ENCODE measurements at places on chromosomes 4 and X.

GRCh38 chr4:74770226-74770910 lies 24.0 kb downstream of the BTC start:
- no peak for DNase-seq

DNA sequence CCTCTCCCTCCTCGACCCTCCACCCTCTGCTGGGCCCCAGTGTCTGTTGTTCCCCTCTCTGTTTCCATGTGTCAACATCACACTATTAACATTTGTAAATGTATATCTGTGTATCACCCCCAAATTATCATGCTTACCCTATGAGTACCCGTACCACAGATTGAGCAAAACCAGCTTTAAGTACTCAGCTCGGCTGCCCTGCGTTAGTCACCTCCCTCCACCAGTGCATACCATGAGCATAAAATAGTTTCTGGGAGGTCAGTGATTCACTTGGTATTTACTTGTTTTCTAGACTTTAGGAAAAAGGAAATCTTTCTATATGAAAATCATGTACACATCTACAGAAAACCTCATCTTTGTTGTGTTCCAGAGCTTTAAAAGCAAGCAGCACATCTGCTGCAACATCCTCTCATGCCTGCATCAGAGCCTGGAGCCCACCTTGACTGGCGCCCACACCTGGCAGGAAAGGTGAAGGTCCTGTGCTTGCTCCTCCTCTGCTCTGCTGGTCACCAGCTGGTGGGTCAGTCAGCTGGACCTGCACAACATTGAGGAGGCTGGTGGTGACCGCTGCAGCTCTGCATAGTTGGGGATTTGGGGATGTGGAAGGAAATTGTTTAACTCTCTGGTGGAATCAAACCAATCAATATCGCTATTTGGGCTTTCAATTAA lies 214.4 kb upstream of the KLF3 start:
- no peak for DNase-seq

- no peak for DNase-seq
These were observed 1476.3 kb upstream of the PCDH7 start for GRCh38 chr4:29243851-29244250.

DNA sequence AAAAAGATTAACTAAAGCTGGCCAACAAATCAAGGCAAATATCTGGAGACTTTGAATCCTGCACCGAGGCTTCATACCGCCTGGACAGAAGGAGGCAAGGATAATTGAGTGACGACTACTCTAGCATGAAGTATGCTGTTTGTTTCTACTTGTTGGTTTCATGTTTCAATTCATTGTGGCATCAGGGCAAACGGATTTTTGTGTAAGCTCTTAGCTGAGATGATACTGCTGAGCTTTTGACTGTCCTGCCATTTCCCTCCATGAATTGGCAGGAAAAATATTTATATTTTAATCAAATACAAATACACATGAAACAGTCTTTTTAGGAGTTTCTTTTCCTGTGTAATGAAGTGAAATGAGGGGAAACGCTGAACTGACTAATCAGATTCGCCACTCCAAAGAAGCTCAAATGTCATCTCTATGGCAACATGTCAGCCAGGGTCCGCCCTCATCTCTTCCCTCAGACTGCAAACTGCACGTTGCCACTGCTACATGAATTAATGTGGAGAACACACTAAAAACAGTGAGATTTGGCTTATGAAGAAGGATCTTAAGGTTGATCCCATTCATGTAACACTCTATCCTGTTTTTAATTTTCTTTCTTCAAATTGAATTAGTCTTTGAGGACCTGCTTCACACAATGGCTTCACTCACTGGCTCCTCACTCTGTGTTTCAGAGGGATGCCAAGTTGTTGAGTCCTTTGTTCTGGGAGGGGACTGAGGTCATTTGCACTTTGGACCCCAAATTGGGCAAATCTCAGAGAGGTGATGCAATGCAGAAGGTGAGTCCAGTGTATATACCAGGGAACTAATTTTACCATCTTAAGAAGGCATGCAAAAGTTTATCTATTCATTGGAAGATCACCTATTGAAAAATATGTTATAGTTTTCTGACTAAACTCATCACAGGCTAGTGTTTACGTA lies 149.6 kb upstream of the MID1 start:
- no peak for DNase-seq

GRCh38 chr4:26584725-26585124 lies 841 bp downstream of the TBC1D19 start:
- DNase-seq = no peak

GRCh38 chrX:51608126-51608525 lies 10.6 kb downstream of the CENPVL3 start:
- DNase-seq = no peak

- DNase-seq = no peak
These were observed 56.8 kb downstream of the SEPSECS start for GRCh38 chr4:25103418-25103817.

DNA sequence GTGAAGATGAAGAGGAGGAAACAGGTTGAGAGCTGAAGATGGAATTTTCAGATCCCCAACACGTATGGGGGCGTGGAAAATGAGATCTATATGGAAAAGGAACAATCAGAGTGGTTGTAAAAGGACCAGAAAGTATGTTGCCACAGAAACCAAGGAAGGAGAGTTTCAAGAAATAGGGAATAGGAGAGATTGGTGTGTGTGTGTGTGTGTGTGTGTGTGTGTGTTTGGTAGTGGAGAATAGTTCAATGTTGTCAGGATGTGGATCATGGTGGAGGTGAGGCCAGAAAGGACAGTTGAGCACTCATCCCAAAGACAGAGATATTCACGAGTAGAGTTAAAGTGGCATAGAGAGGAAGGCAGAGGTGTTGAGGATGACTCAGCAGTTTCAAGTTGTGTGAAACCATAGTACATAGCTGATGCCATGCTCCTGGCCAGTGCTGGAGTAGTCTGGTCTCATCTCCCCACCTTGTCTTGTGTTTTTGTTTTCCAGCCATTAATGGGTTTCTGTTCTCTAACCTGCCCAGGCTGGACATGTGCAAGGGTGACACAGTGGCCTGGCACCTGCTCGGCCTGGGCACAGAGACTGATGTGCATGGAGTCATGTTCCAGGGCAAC lies 36.1 kb downstream of the HEPH start:
- DNase-seq = no peak

- no peak for DNase-seq
These were observed 19.7 kb downstream of the FABP2 start for GRCh38 chr4:119302073-119302832.

- DNase-seq = no peak
These were observed 111.7 kb downstream of the NFKB1 start for GRCh38 chr4:102612824-102613366.

DNA sequence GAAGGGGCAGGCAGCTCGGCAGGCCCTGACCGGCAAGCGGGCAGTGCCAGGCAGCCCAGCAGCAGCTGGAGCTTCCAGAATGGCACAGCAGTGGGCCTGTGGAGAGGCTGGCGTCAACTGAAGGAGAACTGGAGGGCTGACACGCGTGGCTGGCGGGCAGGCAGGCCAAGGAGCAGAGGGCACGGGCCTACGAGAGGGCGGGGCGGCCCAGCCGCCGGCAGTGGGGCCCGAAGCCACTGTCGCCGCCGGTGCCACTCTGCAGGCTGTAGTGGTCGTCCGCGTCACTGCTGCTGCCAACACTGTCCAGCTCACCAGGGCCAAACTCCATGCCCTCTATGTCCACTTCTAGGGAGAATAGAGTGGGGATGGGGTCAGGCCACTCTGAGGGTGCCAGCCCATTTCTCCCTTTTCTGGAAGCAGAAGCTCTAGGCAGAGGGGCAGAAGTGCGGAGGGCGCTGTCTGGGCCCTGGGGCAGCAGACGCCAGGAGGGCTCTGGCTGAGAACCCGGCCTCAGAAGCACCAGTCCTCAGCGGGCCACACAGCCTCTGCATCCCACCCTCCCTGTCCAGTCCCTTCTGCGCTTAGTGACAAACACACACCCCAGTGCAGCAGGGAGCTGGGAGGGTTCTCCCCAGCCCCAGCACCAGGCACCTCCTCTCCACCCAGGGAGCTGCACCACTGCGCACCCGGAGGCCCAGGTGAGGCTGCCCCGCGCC lies 8.6 kb upstream of the HAUS3 start:
- DNase-seq = no peak

- DNase-seq = no peak
These were observed 304.2 kb downstream of the ARHGAP24 start for GRCh38 chr4:85779165-85779564.

GRCh38 chr4:83561381-83561780 lies 25.5 kb downstream of the GPAT3 start:
- no peak for DNase-seq

DNA sequence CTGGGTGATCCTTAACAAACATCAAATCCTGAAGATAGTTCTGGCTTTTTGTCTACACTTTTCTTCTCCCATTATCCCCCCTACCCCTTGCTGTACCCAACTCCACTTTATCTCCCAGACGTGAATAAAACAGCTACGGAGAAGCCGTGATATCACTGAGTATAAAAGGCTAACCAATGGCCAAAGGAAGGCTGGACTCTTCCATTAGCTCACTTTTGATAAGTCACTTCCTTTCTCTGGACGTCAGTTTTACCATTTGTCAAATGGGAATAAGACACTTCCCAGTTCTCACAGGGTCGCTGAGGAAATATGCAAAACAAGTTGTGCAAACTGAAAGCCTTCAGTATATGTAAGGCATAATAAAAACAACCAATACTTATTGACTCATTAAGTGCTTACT lies 38.6 kb upstream of the EDA2R start:
- DNase-seq = no peak

DNA sequence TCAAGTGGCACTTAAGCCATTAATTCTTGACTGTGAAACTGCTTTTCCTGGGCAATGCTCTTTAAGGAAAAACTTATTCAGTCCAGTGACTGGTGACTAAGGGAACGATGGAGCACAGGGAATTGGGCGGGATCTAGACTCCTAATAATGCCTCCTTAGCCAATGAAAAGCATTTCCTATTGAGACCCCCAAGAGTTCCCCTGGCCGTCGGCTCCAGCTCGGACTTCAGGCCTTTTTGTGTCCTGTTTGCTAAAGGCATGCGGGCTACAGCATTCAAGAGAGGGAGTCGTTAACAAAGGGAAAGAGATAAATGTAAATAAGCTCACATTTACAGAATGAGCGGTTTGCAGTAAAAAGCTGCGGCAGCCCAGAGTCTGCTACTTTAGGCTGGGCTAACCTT lies at the start of gene LPAR4:
LPAR4 (plus strand) TSS at position 232 of the 400 bp plus-strand sequence. CDS start 7,150 bp downstream, outside the sequence.
- no peak for DNase-seq

- DNase-seq = peak; percentile 71
These were observed 7.0 kb downstream of the LRCH2 start for GRCh38 chrX:115226929-115227328.

DNA sequence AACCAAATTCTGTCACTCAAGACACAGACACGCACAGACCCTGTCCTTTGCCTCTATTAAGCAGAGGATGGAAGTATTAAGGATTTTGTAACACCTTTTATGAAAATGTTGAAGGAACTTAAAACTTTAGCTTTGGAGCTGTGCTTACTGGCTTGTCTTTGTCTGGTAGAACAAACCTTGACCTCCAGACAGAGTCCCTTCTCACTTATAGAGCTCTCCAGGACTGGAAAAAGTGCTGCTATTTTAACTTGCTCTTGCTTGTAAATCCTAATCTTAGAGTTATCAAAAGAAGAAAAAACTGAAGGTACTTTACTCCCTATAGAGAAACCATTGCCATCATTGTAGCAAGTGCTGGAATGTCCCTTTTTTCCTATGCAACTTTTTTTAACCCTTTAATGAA lies 215.7 kb downstream of the GC start:
- no peak for DNase-seq

DNA sequence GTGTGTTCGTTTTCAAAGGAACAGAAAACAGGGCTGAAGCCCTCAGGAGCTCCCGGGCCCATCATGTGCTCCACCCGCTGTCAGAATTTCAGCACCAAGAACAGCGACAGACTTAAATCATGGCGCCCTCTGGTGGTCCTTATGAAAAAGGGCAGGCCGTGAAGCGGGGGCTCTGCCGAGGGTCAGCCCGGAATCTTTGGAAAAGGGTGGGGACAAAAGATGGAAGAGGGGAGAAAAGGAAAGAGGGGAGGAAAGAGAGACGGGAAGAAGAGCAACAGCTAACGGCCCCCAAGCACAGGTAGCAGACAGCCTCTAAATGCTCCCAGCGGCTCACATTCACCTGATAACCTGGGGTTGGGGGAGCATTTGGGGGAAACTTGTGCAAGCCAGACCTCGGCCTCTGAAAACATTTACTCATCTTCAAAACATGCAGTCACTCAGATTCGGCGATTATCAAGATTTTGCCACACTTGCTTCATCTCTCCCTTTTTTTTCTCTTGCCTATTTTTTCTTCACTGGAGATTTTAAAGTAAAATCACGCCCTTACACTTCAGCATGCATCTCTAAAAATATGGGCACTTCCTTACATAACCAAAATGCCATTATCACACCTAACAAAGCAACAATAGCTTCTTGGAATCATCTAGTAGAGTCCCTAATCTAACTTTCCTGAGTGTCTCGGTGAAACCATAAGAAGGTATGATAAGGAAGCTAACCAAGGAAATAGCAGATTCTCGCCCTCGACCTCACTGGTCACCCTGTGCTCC lies 28.1 kb upstream of the MAN2B2 start:
- peak; percentile 91 for DNase-seq

GRCh38 chr4:106426069-106426468 lies 57.5 kb upstream of the GIMD1 start:
- no peak for DNase-seq

GRCh38 chrX:70001269-70001668 lies 48.5 kb downstream of the AWAT2 start:
- no peak for DNase-seq

DNA sequence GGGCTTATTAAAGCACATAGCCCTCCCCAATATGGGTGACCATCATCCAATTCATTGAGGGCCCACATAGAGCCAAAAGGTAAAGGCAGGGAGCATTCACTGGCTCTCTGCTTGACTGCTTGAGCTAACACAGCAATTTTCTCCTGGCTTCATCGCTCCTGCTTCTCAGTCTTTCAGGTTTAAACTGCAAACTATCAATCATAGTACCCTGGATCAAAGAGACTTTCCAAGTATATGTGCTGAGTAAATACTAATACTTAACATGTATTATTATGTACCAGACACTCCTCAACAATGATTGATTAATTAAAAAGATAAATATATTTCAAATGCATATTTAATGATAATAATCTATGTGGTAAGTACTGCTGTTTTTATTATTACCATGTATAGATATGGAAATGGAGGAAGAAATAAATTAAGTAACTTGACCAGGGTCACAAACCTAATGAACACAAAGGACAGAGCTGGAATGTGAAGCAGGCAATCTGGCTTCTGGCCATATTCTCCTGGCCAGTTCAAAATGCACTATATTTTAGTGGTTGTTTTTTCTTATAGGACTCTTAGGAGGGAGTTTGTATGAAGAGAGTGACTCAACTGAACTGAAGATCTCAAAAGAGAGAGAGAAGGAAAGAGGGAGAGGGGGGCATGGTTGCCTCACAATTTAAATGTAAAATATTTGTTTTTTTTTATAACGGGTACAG lies 1197.3 kb downstream of the TECRL start:
- DNase-seq = no peak

GRCh38 chrX:40167850-40168479 lies 70.2 kb upstream of the BCOR start:
- DNase-seq = no peak

DNA sequence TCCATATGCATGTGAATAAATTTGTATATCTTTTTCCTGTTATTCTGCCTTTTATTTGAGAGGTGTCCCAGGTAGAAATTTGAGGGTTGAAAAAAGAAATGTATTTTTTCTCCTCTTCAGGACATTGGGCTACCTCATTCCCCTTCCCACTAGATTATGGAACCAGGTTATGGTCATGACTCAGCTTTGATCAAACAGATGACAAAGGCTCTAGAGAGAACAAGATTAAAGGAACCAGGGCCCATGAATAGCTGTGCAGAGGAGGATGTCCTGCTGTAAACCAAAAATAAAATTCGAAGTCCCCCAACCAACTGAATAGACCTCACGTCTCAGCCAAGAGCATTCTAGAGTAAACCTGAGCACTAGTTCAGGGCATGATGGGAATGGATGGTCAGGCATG lies 313.2 kb downstream of the RAPGEF2 start:
- no peak for DNase-seq
